Mesenchymal stem cell (in vitro differentiated cells and primary cell): ENCODE measurements at places on chromosomes 13 and 19.
A peak's percentile ranks its signal among the peaks of the same experiment; 100 is the strongest.

- H3K4me3 ChIP-seq: no peak overlapping the region
- DNase-seq: no peak
- no peaks in the 10 kb centered on the region for H3K27me3 ChIP-seq
- H3K4me1 ChIP-seq: peaks cover 4% of the 10 kb centered on the region
Observed at GRCh38 chr19:44592451-44592890, 20.9 kb upstream of the IGSF23 start.

GRCh38 chr13:107203146-107203847 lies 635.4 kb upstream of the ARGLU1 start:
- H3K27ac ChIP-seq: no peak overlapping the region
- peak; percentile 37 for DNase-seq
- H3K4me3 ChIP-seq: no peak overlapping the region
- peaks cover 4% of the 10 kb centered on the region for H3K4me1 ChIP-seq
- H3K27me3 ChIP-seq: no peaks in the 10 kb centered on the region

- H3K27ac ChIP-seq: no peak overlapping the region
- no peaks in the 10 kb centered on the region for H3K36me3 ChIP-seq
- no peak for DNase-seq
- no peak overlapping the region for H3K4me3 ChIP-seq
Observed at GRCh38 chr19:16794456-16795441, 34.4 kb upstream of the SIN3B start.

DNA sequence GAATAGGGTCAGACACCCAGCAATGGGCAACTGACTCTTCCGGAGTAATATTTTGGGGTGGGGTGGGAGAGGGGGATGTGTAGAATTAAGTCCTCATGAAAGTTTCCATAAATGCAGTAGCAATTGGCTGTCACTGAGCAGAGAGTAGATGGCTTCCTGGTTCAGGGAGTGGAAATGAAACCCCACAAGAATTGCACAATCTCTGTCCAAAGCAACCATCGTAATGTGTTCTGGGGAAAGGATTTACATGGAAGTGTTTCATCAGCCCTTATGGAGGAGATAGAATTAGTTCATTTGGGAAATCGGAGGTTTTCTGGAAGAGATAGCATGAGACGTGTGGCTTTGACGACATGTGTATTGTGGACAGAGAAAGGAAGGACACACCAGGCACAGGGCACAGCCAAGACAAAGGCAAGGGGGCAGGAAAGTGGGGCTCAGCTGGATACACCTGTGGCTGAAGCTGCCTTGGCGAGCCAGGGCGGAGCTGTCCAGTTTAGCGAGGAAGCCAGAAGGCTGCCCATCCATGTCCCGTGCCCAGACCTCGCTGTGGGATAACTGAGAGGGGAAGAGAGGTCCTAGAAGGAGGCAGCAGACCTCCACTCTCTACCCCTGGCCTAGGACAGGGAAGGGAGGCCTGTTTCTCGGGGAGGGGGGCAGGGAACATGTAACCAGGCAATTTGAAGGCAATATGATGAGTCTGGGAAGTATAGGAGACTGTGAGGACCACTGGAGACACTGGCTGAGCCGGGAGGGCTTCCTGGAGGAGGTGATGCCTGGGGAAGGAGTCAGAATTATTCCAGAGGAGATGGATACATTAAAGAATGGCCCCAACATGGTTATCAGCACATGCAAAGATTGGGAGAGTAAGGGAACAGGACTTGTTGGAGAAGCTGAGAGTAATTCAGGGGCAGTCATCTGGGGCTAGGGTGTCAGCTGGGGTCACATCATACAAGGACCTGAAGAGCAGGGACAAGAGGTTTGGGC lies 2.6 kb upstream of the CLEC4G start:
- H3K36me3 ChIP-seq: no peaks in the 10 kb centered on the region
- no peak overlapping the region for H3K4me3 ChIP-seq
- peaks cover 2% of the 10 kb centered on the region for H3K4me1 ChIP-seq

DNA sequence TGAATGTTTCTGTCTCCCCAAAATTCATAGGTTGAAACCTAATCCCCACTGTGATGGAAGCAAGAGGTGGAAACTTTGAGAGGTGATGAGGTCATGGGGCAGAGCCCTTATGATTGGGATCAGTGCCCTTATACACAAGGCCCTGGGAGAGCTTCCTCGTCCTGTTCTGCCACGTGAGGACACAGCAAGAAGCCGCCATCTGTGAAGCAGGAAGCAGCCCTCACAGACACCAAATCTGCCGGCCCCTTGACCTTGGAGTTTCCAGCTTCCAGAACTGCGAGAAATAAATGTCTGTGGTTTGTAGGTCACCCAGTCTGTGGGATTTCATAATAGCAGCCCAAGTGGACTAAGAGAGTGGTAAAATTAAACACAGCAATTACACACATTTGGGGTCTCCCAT lies 737.4 kb downstream of the UQCRFS1 start:
- H3K27ac ChIP-seq: no peak overlapping the region
- no peak for DNase-seq
- peaks cover 7% of the 10 kb centered on the region for H3K4me1 ChIP-seq
- no peaks in the 10 kb centered on the region for H3K36me3 ChIP-seq
- H3K4me3 ChIP-seq: no peak overlapping the region

- peak; percentile 75 for DNase-seq
- H3K27me3 ChIP-seq: no peaks in the 10 kb centered on the region
- H3K4me3 ChIP-seq: no peak overlapping the region
- no peaks in the 10 kb centered on the region for H3K36me3 ChIP-seq
Observed at GRCh38 chr13:33497146-33497845, 211.7 kb upstream of the STARD13 start.
